ENCODE measurements at places on chromosomes 7 and 10. TPM values are rescaled to one million over a fixed set of nuclear protein-coding genes. Genes with fewer than 3 reads are reported as not detected.

DNA sequence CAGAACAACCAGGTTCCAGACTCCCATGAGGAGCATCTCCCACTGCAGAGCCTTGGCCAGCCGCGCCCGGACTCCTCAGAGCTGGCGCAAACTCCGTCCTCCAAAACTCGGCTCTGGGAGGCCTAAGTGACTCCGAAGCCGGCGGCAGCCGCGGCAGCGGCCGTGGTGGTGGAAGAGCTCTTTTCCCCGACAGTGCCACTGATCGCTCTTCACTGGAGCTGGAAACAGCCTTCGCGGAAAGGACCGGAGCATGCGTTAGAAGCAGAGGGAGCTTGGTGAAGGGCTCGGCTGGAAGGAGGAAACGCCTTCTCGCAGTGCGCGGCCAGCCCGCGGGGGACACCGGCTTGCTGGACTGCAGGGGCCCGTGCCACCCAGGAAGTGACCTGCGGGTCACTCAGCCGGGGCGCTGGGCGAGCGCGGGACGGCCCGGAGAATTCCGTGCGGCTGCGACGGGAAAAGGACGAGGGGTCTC, 5.0 kb upstream of the HOXA13 start:
- no peak for DNase-seq

- DNase-seq = no peak
These were observed 79.2 kb downstream of the DNAJB6 start for GRCh38 chr7:157416011-157416410.

- peak; percentile 28 for DNase-seq
These were observed 42.4 kb upstream of the AGBL3 start for GRCh38 chr7:134943785-134944400.

GRCh38 chr7:14430926-14431325, 441.5 kb upstream of the ETV1 start:
- DNase-seq = no peak

DNA sequence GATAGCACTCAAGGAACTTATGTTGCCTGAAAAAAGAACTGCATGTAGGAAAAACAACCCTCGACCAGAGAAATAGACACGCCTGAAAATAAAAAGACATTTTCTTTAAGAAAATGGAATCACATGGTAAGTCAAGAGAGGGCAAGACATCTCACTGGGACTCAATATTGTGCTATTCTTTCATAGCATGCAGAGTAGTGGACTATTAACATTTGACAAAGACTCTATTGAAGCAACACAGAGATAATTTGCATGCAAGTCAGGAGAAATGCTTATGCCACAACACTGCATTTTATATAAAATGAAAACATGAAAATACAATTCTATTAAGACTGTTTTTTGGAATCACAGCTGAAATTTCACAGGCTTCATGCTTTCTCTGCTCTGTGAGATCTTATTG, 77.9 kb upstream of the RHOBTB1 start:
- no peak for DNase-seq

GRCh38 chr7:121069346-121070100, 81.0 kb downstream of the CPED1 start:
- no peak for DNase-seq

- DNase-seq = no peak
These were observed 16.1 kb downstream of the TARP start for GRCh38 chr7:38257350-38257677.

- DNase-seq = peak; percentile 77
These were observed at the start of gene SGCE for GRCh38 chr7:94655848-94656657. Gene SGCE, minus strand, starts transcription at chr7:94656133. Its CDS starts 35 bp downstream, at chr7:94656098.

GRCh38 chr7:68503400-68503799, 1094.9 kb upstream of the AUTS2 start:
- DNase-seq = no peak

DNA sequence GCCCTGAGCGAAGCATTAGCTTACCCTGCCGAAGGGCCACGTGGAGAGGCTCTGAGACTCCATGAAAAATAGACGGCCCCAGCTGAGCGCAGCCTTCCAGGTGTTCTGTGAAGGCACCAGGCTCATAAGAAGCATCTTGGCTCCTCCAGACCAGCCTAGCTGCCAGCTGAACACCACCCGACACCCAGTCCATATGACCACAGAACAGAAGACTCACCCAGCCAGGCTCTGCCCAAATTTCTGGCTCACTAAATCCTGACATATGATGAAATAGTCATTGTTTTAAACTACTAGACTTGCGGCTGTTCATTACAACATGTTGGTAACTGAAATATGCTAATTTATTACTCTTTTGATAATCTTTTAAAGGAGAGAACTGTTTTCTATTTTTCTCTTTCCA, 99.5 kb upstream of the ABI1 start:
- no peak for DNase-seq

DNA sequence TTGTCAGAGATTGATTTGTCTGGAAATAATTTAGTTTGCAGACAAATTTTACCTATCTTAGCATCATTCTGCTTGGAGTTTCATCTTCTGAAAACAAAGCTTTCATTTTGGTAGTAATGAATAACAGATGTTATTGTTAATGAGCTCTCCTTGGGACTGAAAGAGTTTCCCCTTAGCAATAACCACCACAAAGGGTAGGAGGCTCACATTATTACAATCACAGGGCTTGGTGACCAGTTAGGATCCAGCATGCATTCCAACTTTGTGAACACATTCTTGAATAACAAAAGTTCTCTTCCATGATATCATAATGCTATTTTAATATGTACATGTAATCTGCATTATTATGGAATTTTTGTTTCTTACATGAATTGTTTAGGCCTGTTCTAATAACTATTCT, 148.8 kb upstream of the VWC2 start:
- DNase-seq = no peak

DNA sequence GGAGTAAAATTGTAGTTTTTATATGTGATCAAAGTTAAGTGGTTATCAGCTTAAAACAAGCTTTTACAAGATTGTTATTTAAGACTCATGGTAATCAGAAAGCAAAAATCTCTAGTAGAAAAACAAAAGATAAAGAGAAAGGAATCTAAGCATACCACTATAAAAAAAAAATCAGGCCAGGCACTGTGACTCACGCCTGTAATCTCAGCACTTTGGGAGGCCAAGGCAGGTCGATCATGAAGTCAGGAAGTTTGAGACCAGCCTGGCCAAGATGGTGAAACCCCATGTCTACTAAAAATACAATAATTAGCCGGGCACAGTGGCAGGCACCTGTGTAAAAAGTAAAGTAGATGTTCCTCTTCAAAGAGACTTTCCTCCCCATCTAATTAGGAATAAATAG, 265.9 kb upstream of the NRP1 start:
- no peak for DNase-seq

GRCh38 chr7:101166909-101167644, 1.7 kb upstream of the VGF start:
- no peak for DNase-seq

DNA sequence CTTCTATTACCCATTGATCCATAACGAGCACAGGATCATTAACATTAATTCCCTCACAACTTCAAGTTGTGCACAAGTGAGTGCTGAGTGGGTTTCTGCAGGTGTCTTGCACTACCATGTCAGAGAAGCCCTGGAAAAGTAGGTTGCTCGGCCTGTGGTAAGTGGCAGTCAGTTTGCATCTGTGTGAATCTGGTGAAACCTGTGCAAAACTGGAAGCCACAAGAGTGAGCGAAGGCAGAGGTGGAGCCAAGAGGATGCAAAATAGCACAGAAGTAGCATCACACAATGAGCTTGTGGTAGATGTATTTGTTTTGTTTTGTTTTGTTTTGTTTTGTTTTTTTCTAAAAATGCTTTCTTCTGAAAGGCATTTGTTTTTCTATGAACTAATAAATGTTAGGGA, 181.5 kb downstream of the THSD7A start:
- DNase-seq = no peak

DNA sequence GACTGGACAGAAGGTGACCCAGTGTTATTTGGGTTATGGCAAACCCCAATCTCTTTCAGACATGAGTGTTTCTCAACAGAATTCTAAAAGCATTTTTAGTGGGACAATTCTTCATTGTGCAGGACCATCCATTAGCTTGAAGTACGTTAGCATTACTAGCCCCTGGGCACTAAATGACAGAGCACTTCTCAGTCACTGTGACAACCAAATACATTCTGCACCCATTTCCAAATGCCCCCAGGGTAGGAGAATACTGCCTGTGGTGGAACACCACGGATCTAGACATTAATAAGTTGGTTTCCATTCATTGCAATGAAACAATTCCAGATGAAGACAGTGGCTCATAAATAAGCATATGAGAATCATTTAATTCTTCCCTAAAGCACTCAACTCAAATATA, 102.4 kb upstream of the FRMD4A start:
- DNase-seq = no peak

SEMA3E gene
- total RNA-seq = 5.5 TPM

GRID1 gene
- total RNA-seq = 15.8 TPM

KCNH2 gene
- 14.2 TPM for total RNA-seq

UCN3 gene
- total RNA-seq = 0.27 TPM
